ENCODE measurements at places on chromosomes 5 and 9.

GRCh38 chr9:130443840-130444492, 795 bp upstream of the ASS1 start:
- no peak for DNase-seq

GRCh38 chr5:178895615-178896571, at the start of gene ZFP2:
TSS of gene ZFP2 (plus strand) at chr5:178895913. CDS start at chr5:178931314, 35,401 bp downstream.
- DNase-seq: no peak

GRCh38 chr9:13278368-13279246, 885 bp downstream of the MPDZ start:
- no peak for DNase-seq

DNA sequence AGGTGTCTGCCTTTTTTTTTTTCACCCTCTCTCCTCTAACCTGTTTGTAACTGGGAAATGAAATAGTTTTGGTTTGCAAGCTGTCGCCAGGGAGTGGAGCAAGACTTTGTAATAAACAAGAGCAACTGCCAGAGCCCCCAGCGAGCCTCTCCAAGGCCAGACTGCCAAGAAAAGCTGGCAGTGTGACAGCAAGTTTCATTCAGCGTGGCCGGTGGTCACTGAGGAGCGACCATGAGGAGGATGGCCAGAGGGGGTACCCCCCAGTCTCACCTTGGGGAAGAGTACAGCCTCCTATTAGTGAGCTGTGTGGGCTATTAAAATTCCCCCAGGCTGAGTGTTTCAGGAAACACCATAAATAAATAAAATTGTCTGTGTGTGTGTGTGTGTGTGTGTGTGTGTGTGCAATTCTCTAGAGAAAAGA, 49.9 kb downstream of the ZFAND5 start:
- DNase-seq: no peak

GRCh38 chr5:180040287-180041214, 31.0 kb downstream of the RNF130 start:
- DNase-seq: no peak

DNA sequence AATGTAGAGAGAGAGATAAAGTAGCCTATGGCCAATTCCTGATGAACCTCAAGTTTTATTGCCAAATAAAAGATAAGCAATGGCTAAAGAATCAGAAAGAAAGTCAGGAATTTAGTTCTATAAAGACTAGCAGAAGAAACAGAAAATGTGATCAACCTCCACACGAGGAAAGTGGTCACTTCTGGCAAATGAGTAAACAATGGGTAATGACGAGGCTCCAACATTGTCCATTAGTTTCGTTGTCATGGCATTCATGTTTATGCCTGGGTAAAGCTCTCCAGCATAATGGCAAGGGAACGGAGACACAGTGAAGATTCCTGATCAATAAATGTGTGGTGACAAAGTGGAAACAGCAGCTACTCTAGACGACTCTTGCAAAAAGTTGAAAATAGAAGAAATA, 341.8 kb upstream of the CTNND2 start:
- no peak for DNase-seq

DNA sequence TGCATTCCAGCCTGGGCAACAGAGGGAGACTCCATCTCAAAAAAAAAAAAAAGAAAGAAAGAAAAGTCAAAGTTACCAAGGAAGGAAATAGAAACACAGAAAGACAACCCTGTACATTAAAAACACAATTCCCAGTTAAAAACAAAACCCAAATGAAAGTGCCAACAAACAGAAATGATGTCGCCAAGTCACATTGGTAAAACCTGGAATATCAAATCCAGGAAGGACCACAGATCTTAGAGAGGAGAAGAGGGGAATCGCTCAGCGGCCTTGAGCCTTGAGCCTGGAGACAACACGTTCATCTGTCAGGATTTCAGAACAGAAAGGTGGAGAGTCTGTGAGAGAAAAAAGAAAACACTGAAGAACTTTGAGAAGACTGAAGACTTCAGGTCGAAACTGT, 1.2 kb upstream of the ZDHHC11 start:
- no peak for DNase-seq

DNA sequence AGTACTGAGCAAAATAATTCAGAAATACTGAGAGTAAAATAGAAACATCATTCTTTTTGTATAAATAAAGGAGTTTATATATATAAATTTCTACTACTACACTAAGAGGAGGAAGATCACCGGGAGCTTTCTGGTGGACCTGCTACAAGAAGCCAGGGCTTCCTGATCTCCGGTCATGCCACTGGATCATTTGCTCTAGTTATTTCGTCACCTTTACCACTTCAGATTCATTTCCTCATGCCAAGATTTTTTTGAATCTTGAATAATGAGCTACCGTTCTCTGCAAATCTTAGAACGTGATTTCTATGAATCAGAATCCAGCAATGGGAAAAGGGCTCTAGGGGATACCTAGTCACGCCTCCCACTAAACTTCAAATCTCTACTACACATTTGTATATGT, 51.9 kb upstream of the TBC1D9B start:
- no peak for DNase-seq

DNA sequence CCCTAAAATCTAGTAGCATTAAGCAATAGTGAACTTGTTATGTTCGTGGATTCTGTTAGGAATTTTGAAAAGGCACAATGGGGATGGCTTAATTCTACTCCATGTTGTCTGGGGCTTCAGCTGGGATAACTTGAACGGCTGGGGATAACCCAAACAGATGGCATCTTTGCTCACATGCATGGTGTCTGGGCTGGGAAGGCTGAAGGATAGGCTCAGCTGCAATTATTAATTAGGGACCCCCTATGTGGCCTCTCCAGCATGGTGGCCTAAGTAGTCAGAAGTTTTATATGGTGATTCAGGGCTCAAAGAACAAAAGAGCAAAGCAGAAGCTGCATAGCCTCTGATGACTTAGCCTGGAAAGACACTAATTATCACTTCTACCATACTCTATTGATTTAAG, 551.1 kb downstream of the PSAT1 start:
- DNase-seq: no peak

Data from CD4-positive, alpha-beta T cell treated with Interleukin-4 for 4 hours (primary cell).